MG63 (cell line): ENCODE measurements at places on chromosomes 12 and 14. TPM values are rescaled to one million over a fixed set of nuclear protein-coding genes. Genes with fewer than 3 reads are reported as not detected.

Gene PRB2
- not detected in 2 replicates for total RNA-seq

- no peak for DNase-seq
These were observed 20.3 kb downstream of the PLEKHG3 start for GRCh38 chr14:64724578-64724930.

GRCh38 chr14:73944432-73945158 is 5.3 kb downstream of the FAM161B start:
- no peak for DNase-seq

DNA sequence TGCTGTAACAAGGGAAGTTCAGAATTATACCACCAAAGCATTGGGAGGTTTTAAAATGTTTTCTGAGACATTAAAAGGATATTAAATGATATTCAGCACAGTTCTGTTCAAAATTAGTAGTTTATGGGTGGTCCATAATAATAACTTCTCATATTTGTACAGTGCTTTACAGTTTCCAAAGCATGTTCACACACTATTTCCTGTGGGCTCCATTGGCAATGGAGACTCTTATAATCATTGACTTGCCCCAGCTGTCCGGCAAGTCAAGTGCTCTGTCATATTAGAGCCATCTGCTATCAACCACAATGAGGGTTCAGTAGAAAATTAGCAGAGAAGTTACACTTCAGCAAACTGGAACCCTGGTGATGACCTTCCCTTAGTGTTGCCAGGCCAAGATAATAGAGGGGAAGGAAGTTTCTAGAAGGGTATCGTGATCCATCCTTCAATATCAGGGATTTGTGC is 526.6 kb upstream of the CCDC196 start:
- no peak for DNase-seq

DNA sequence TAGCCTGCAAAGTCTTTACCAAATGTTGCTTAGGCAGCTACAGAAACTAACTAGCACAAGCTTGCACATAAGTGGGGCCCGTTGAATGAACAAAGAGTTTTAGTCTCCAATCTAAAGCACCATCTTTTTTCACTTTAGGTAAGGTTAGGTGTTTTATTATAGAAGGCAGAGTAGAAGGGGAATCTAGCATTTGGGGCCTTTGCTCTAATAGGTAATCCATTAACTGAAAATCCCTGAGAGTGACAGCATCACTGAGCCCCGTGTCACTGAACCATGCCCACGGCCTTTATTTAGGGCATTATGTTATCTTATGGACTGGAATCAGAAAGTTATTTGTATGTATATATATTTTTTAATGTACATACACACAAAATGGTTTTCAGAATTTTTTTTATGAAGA is 25.1 kb downstream of the CPNE8 start:
- DNase-seq = no peak

- no peak for DNase-seq
These were observed 42.0 kb downstream of the GLIPR1L2 start for GRCh38 chr12:75432924-75433323.

GRCh38 chr14:82438436-82438835 is 904.8 kb upstream of the SEL1L start:
- no peak for DNase-seq

- no peak for DNase-seq
These were observed 24.2 kb upstream of the YY1 start for GRCh38 chr14:100214770-100215083.
